ENCODE measurements at places on chromosomes 7 and 10.

DNA sequence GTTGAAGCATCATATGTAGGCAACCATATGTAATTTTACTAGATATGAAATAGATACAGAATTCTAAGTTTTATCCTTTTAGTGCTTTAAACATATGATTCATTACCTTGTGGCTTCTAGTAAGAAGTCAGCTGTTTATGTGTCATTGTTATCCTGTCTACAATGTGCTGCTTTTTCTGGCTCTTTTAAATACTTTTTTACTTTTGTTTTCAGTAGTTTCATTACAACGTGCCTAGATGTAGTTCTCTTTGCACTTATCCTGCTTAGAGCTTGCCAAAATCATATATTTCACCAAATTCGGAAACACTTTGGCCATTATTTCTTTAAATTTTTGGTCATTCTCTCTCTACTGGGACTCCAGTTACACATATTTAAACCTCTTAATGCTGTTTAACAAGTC lies 26.4 kb downstream of the YAE1 start:
- DNase-seq: no peak

DNA sequence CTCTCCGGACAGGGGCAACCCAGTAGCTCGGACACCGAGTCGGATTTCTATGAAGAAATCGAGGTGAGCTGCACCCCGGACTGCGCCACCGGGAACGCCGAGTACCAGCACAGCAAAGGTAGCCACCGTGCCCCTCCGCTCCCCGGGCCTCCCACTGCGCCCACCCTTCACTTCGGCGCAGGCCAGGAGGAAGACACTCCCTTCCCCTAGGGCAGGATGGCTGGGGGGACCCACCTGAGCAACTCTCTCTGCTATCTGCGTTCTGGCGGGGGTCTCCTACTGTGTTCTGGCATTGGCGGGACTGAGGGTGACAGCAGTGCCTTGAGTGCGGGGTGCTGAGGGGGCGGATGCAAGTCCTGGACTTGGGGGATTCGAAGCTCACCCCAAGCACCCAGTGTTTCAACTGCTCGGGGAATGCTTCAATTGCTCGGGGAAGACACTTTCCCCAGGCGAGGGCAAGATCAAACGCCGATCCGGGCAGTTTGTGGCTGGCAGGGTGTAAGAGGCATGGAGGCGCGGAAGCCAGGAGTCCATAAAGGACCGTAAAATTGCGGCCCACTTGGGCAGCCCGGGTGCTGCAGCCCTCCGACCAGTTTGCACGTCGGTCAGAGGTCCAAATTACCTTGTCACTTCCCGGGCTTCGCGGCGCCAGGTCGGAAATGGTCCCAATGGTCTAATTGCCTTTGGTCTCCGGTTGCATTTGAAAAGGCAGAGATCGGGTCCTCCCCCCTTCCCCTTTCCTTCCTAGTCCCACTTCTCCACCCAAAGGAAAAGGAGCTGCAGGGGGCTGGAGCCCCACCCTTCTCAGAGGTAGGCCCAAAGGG lies 950 bp downstream of the EVX1 start:
- no peak for DNase-seq

DNA sequence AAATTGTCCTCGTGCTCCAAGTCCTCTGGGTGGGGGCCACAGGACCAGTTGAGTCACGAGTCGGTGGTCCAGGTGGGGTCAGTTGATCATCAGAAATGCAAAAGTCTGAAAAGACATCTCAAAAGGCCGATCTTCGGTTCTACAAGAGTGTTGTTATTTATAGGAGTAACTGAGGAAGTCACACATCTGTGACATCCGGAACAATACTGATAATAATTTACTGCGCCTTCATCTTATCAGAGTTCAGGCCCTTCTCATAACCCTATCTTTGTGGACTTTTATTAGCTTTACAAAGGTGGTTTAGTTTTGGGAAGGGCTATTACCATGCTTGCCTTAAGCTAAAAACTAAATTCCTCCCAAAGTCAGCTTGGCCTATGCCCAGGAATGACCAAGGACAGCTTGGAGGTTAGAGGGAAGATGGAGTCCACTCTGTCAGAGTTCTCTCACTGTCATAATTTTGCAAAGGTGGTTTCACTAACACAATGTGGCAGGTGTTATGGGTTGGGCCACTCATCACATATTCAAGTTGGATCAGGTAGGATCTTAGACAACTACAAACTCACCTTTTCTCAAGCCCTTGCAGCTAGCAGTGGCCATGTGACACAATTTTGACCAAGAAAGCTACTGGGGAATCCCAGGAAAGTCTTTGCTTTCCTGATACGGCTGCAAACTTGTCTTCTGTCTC lies 54.7 kb upstream of the CHST3 start:
- DNase-seq: no peak

DNA sequence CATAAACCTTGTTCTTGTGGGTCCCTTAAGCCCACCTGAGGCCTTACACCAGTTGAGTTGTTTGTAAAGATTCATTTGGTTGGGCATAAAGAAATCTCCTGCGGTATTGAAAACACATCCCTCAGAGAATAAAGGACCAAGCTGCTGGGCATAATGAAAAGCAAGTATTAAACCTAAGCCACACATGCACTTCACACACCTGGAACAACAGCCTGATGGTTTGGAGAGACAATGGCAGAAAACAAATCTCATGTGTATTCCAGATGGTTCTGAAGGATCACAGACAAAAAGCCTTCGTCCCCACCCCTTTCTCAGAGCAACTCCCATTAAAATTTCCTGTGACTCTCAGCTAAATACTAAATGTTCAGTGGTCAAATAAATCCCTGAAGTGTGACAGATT lies 44.2 kb downstream of the FEZF1 start:
- DNase-seq: no peak

DNA sequence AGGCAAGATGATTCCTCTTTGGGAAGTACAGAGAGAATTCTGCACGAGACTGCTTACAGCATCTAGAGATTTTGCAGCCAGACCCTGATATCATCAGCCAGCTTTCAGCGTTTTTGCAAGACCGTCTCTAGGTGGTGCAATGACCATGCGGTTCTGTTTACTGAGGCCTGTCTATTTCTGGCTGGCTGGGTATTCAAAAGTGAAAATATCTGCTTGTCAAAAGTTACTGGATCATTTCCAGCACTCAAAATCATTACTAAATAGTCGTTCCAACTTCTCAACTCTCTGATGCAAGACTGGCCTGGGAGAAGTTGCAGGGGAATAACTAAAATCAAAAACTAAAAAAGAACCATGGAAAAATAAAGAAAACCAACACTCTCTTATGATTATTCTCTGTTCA lies 240.1 kb downstream of the ELMO1 start:
- DNase-seq: peak; percentile 29

DNA sequence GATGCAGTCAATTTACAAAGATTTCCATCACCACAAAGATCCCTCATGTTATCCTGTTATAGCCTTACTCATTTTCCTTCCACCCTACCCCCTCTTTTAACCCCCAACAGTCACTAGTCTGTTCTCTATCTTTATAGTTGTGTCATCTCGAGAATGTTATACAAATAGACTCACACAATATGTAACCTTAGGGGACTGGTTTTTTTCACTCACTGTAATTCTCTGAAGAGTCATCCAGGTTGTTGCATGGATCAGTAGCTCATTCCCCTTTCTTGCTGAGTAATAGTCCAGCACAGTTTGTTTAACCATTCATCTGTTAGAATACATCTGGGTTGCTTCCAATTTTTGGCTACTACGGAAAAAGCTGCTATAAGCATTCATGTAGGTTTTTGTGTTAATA lies 121.1 kb upstream of the PDE1C start:
- no peak for DNase-seq

DNA sequence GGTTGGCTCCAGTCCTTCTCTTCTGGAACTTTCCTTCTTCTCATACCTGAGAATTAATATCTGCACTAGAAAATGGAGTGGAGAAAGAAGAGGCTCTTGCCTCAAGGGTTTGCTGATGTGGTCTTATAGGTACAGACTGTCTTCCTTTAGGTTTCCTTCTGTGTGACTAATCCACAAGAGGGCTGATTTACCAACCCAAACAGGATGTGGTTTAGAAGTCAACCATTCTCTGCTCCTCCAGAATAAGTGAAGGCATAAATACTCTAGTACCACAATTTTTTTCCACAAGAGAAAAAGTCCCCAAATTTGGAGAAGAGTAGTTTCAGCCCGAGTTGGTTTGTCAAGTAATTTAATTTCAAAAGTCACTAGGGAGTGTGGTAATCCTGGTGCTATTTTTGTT lies 85.8 kb downstream of the NRP1 start:
- peak; percentile 49 for DNase-seq

- DNase-seq: no peak
Observed at GRCh38 chr7:105876964-105877601, 684 bp upstream of the ATXN7L1 start.

DNA sequence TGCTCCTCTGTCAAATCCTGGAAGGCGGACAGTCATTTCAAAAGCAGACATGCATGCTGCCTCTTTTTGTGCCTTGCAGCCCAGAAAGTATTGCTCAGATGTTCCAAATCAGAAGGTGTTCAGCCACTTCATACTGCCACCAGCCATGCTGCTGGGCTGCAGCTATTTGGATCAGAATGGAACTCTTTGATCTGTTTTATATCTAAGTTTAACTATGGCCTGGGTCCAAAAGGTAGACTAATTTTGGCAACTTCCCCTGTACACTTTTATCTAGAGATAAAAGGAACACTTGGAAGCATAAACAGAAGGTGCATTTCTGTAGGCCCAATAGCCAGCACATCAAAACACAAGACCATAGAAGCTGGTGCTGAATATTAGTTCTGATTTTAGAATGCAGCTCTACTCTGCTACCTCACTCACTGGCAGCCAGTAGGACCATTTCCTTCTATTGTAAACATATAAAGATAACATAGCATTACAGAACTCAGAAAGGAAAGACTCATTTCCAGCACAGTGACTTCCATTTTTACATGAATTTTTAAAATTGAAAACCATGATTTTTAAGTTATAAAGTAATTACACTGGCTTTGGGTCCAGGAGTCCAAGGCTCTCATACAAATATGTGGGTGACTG lies 143.1 kb upstream of the CAV2 start:
- DNase-seq: no peak

DNA sequence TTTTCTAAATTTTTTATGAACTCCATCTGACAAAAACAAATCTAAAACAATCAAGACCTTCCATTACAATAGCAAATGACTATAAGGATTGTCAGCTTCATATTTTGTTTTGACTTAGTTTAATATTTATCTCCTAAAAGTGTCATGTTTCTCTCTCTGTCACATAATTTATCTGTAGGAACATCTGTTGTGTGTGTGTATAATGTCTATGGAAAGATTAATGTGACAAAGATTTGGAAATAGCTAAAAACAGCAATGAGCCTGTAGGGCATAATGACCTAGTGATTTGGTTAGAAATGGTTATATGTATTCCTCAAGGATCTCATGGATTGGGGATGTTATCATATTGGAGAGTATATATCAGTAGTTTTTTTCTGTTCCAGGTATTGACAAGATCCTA lies 69.6 kb upstream of the MDFIC start:
- DNase-seq: no peak

DNA sequence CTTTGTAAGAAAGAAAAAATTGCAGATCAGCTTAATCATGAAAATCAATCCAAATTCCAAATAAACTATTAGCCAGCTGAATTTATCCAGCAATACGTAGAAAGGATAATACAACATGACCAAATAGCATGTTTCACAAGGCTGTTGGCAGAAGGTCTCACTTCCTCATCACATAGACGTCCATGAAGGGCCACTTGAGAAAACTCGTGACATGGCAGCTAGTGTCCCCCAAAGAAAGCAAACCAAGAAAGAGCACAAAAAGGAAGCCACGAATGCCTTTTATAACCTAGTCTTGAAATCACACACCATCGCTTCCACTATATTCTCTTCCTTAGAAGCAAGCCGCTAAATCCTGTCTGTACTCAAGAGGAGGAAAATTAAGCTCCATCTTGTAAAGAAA lies 105.6 kb upstream of the NRBF2 start:
- no peak for DNase-seq

- no peak for DNase-seq
Observed at GRCh38 chr7:136956671-136957070, 88.2 kb downstream of the CHRM2 start.

DNA sequence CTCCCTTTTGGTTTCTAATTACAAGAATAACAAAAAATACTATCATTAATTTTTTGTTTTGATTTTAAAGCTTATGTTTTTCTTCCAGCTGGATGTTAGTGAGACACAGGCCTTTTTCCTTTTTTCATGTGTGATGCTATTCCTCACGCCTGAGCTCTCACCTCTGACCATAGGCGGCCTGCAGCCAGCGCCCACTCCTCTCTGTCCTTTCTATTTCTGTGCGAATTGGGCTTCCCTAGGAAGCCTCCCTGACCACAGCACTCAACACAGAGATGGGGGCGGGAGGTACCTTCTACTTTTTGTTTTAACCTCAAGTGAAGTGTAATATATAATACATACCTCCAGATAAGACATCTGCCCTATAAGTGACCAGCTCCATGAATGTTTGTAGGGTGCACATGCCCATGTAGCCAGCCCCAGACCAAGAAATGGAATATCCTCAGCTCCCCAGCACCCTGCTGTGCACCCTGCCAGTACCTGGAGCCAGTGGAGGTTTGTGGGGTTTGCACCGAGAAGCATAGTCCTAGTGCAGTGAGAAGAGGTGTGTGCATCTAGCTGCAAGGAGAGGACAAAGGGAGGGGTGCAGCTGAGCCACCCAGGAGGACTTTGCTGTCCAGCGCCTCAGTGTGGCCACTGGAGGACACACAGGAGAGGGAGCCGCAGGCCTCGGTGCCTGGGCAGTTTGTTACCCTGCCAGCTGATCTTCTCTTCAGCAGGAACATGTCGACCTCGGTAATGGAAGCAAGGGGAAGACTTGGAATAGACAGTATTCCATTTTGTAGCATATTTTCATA lies 38.5 kb downstream of the BNIP3 start:
- DNase-seq: no peak

GRCh38 chr7:109939207-109939606 lies 1151.7 kb upstream of the LRRN3 start:
- DNase-seq: no peak

- no peak for DNase-seq
Observed at GRCh38 chr7:88095-88926, 104.1 kb upstream of the FAM20C start.

- no peak for DNase-seq
Observed at GRCh38 chr10:69549959-69550358, 23.3 kb downstream of the NEUROG3 start.

- DNase-seq: no peak
Observed at GRCh38 chr7:43697690-43698089, 31.6 kb downstream of the COA1 start.

GRCh38 chr10:92891885-92892690 lies 43.8 kb downstream of the EXOC6 start:
- DNase-seq: peak; percentile 85

GRCh38 chr10:99506416-99506815 lies 26.3 kb upstream of the NKX2-3 start:
- no peak for DNase-seq

- no peak for DNase-seq
Observed at GRCh38 chr10:77879710-77880109, 46.8 kb downstream of the DLG5 start.

GRCh38 chr7:26321435-26321834 lies 29.8 kb downstream of the SNX10 start:
- no peak for DNase-seq
